Stimulated activated memory B cell treated with anti-CD40 and anti-IgM and Interleukin-4, amounts not matched to agents 10 μg/mL and 1 μg/mL and 100 μg/mL, for 72 hours (primary cell): ENCODE measurements at places on chromosomes 16 and 17.
A peak's percentile ranks its signal among the peaks of the same experiment; 100 is the strongest.

GRCh38 chr16:16915771-16916170, 536.8 kb downstream of the NPIPA7 start:
- H3K4me1 ChIP-seq = no peaks in the 10 kb centered on the region
- peaks cover 19% of the 10 kb centered on the region for H3K27me3 ChIP-seq
- H3K36me3 ChIP-seq = no peaks in the 10 kb centered on the region
- no peak overlapping the region for H3K4me3 ChIP-seq

GRCh38 chr17:81509207-81509971, 3.2 kb downstream of the ACTG1 start:
- ATAC-seq = no peak
- peaks cover 49% of the 10 kb centered on the region for H3K4me1 ChIP-seq
- peak overlapping the region; percentile 99 for H3K4me3 ChIP-seq

GRCh38 chr16:51184702-51185433, 33.8 kb upstream of the SALL1 start:
- H3K27ac ChIP-seq = no peak overlapping the region
- no peaks in the 10 kb centered on the region for H3K4me1 ChIP-seq
- no peak overlapping the region for H3K4me3 ChIP-seq
- no peaks in the 10 kb centered on the region for H3K27me3 ChIP-seq

DNA sequence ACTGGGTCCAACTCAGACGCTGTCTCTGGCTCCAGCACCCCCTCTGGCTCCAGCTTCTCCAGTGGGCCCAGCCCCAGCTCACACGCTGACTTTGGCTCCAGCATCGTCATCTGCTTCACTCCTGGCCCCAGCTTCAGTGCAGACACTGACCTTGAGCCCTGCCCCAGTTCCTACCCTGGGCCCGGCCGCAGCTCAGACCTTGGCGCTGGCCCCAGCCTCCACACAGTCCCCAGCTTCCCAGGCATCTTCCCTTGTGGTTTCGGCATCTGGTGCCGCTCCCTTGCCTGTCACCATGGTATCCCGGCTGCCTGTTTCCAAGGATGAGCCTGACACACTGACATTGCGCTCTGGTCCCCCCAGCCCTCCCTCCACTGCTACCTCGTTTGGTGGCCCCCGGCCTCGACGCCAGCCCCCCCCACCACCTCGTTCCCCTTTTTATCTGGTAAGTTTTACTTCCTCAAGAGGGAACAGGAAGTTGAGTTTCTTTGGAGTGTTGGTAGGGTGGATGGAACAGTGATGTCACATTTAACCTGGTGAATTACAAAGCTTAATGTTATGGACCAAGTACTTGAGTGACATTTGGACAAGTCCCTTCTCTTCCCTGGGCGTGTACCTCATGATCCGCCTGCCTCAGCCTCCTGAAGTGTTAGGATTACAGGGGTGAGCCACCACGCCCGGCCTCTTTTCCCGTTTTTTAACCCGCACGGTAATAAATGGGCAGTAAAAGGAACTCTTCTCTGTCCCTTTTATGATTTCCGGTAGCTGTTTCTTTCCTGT, 23.4 kb upstream of the PHKG2 start:
- H3K27ac ChIP-seq = peak overlapping the region; percentile 24
- H3K4me3 ChIP-seq = no peak overlapping the region
- no peak for ATAC-seq
- peaks cover 74% of the 10 kb centered on the region for H3K36me3 ChIP-seq
- H3K27me3 ChIP-seq = no peaks in the 10 kb centered on the region

GRCh38 chr16:67438098-67438791, 7.3 kb downstream of the HSD11B2 start:
- no peak for ATAC-seq
- H3K4me1 ChIP-seq = peaks cover 59% of the 10 kb centered on the region
- no peak overlapping the region for H3K4me3 ChIP-seq
- peaks cover 46% of the 10 kb centered on the region for H3K36me3 ChIP-seq
- peak overlapping the region; percentile 2 for H3K27ac ChIP-seq

- H3K27me3 ChIP-seq = no peaks in the 10 kb centered on the region
- no peak for ATAC-seq
- H3K27ac ChIP-seq = no peak overlapping the region
- no peaks in the 10 kb centered on the region for H3K36me3 ChIP-seq
- H3K4me3 ChIP-seq = no peak overlapping the region
- H3K4me1 ChIP-seq = no peaks in the 10 kb centered on the region
Observed at GRCh38 chr16:52529226-52529625, 17.7 kb downstream of the TOX3 start.

DNA sequence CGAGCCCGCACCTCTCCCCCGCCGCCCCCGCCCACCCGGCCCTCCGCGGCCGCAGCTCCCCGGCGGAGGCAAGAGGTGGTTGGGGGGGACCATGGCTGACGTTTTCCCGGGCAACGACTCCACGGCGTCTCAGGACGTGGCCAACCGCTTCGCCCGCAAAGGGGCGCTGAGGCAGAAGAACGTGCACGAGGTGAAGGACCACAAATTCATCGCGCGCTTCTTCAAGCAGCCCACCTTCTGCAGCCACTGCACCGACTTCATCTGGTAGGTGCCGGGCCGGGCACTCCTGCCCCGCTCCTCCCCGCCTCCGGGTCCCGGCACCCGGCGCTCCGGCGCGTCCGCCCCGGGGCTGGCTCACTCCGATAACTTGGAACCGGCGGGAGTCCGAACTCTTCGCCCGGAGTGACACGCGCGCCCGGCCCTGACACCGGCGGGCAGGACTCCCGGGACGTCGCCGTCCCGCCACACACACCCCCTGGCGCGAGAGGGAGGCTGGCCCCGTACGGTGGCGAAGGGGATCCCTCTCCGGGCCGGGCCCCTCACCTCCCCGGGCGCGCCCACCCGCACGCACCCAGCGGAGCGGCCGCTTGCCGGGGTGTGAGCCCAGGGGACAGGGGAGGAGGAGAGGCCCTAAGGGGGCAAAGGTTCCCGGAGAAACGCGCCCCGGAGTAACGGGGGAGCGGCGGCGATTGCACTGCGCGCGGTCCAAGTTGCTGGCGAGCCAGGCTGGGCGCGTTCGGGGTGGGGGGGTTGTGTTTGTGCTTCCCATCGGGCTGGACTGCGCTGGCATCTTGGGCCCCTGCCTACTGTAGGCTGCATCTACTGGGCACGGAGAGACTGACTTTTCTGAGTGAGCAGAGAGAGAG, 581 bp downstream of the PRKCA start:
- no peaks in the 10 kb centered on the region for H3K36me3 ChIP-seq
- peak; percentile 47 for ATAC-seq
- H3K4me3 ChIP-seq = peak overlapping the region; percentile 77
- H3K27me3 ChIP-seq = peaks cover 40% of the 10 kb centered on the region
- H3K4me1 ChIP-seq = peaks cover 14% of the 10 kb centered on the region

- H3K27me3 ChIP-seq = no peaks in the 10 kb centered on the region
- no peaks in the 10 kb centered on the region for H3K36me3 ChIP-seq
- no peaks in the 10 kb centered on the region for H3K4me1 ChIP-seq
Observed at GRCh38 chr17:62860962-62861873, 53.1 kb upstream of the MARCHF10 start.

DNA sequence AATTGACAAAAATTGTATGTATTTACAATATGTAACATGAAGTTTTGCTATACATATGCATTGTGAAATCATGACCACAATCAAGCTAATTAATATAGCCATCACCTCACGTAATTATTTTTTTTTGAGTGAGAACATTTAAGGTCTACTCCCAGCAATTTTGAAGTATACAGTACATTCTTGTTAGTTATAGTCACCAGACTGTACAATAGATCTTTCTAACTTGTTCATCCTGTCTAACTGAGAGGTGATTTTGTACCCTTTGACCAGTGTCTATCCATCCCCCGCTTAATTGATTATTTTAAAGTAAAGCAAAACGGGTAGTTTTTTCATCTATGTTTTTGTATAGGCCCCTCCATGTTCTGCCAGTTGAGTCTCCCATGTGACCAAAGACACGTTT, 30.3 kb downstream of the NTN1 start:
- peaks cover 24% of the 10 kb centered on the region for H3K27me3 ChIP-seq
- no peak overlapping the region for H3K27ac ChIP-seq
- ATAC-seq = no peak
- no peaks in the 10 kb centered on the region for H3K36me3 ChIP-seq
- no peaks in the 10 kb centered on the region for H3K4me1 ChIP-seq

- ATAC-seq = no peak
- no peak overlapping the region for H3K4me3 ChIP-seq
- H3K27ac ChIP-seq = no peak overlapping the region
- no peaks in the 10 kb centered on the region for H3K4me1 ChIP-seq
- H3K36me3 ChIP-seq = no peaks in the 10 kb centered on the region
Observed at GRCh38 chr16:49097964-49098363, 183.7 kb downstream of the CBLN1 start.

DNA sequence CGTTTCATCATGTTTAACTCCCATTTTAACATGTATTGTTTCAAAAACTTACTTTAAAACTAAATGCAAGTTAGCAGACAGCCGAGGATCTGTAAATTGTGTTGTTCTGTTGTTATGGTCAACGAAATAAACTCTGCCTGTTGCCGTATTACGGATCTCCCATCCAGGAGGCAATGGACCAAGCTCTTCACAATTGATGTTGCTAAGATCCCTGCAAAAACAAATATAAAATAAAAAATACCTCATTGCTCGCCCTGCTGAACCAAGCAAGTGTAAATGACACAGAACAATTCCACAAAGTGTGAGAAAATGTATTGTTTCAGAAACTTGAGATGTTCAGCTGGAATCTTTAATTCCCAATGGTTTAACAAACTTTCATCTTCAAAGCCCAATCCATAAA, 65.0 kb downstream of the CEP95 start:
- H3K4me1 ChIP-seq = no peaks in the 10 kb centered on the region
- no peak overlapping the region for H3K27ac ChIP-seq
- H3K4me3 ChIP-seq = no peak overlapping the region
- H3K36me3 ChIP-seq = peaks cover 14% of the 10 kb centered on the region
- H3K27me3 ChIP-seq = no peaks in the 10 kb centered on the region

DNA sequence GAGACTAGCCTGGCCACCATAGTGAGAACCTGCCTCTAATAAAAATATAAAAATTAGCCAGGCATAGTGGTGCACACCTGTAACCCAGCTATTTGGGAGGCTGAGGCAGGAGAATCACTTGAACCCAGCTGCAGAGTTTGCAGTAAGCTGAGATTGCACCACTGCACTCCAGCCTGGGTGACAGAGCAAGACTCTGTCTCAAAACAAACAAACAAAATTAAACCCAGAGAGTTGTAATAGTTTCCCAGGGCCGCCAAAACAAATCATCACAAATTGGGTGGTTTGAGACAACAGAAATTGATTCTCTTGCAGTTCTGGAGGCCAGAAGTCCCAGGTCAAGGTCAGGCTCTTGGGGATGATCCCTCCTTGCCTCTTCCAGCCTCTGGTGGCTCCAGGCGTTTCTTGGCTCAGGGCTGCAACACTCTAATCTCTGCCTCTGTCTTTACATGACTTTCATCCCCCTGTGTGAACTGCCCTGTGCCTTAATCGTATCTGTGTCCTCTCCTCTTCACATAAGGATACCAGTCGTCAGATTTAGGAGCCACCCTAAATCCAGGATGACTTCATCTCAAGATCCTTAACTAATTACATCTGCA, 100.3 kb upstream of the NOL11 start:
- H3K4me1 ChIP-seq = peaks cover 7% of the 10 kb centered on the region
- H3K4me3 ChIP-seq = no peak overlapping the region
- H3K27me3 ChIP-seq = no peaks in the 10 kb centered on the region
- H3K36me3 ChIP-seq = peaks cover 17% of the 10 kb centered on the region
- no peak overlapping the region for H3K27ac ChIP-seq

- H3K4me3 ChIP-seq = no peak overlapping the region
- no peak for ATAC-seq
- H3K36me3 ChIP-seq = no peaks in the 10 kb centered on the region
- H3K27me3 ChIP-seq = peaks cover 5% of the 10 kb centered on the region
Observed at GRCh38 chr16:15783985-15784384, 72.8 kb downstream of the MYH11 start.

- H3K27ac ChIP-seq = peak overlapping the region; percentile 94
- H3K36me3 ChIP-seq = no peaks in the 10 kb centered on the region
- no peaks in the 10 kb centered on the region for H3K27me3 ChIP-seq
- peaks cover 80% of the 10 kb centered on the region for H3K4me1 ChIP-seq
Observed at GRCh38 chr17:47204722-47205418, 4.3 kb upstream of the MYL4 start.

DNA sequence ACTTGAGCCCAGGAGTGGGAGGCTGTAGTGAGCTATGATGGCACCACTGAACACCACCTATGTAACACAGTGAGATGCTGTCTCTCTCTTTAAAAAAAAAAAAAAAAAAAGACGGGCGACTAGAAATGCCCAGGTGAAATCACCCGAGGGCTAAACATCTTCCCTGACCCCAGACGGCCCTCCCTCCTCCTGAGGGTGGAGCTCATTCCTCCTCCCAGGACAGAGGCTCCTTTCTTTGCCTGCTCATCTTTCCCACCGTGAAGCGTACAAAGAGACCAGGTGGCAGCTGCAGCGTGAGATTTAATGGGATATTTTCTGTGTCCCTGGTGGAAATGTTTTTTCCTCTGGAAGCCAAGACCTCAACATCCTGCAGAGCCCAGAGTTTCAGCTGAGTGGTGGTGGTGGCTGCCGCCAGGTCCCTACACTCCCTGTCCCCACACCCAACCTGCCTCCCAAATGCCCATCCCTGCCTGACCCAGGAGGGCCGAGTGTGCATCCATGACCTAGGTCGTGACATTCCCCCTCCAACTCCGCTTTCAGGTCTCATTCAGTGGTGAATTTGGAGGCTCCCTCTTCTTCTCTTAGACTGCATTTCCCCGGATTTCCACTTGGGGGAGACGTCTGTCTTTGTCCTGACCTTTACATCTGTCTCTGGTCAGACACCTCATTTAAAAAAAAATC, 14.4 kb upstream of the GPRC5B start:
- H3K4me3 ChIP-seq = no peak overlapping the region
- peaks cover 6% of the 10 kb centered on the region for H3K4me1 ChIP-seq
- ATAC-seq = peak; percentile 53
- peaks cover 37% of the 10 kb centered on the region for H3K27me3 ChIP-seq

GRCh38 chr17:73342050-73342522, 30.3 kb upstream of the CDC42EP4 start:
- no peak for ATAC-seq
- no peak overlapping the region for H3K27ac ChIP-seq
- no peak overlapping the region for H3K4me3 ChIP-seq
- H3K4me1 ChIP-seq = no peaks in the 10 kb centered on the region
- H3K27me3 ChIP-seq = no peaks in the 10 kb centered on the region
- peaks cover 5% of the 10 kb centered on the region for H3K36me3 ChIP-seq

GRCh38 chr16:79869304-79870015, 268.9 kb upstream of the MAF start:
- H3K27me3 ChIP-seq = no peaks in the 10 kb centered on the region
- H3K4me1 ChIP-seq = no peaks in the 10 kb centered on the region
- H3K36me3 ChIP-seq = no peaks in the 10 kb centered on the region

DNA sequence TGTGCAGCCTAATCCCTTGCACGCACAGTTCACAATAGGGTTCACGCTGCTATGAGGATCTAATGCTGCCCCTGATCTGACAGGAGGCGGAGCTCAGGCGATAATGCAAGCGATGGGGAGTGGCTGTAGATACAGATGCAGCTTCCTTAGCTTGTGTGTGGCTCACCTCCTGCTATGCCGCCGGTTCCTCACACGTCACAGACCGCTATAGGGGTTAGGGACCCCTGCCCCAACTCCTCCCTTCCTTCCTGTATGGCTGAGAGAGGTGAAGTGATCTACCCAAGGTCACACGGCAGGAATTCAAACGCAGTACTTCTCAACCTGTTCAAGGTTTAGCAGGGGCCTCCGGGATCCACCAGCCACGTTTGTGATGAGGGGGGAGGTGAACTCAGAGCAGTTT, 13.4 kb upstream of the PLLP start:
- no peak overlapping the region for H3K27ac ChIP-seq
- no peak for ATAC-seq
- H3K27me3 ChIP-seq = no peaks in the 10 kb centered on the region
- H3K4me3 ChIP-seq = peak overlapping the region; percentile 30
- peaks cover 13% of the 10 kb centered on the region for H3K4me1 ChIP-seq
